ENCODE measurements at places on chromosomes 6 and 20. TPM values are rescaled to one million over a fixed set of nuclear protein-coding genes. Genes with fewer than 3 reads are reported as not detected.

The PTPRT gene
- not detected for total RNA-seq

The TINAG gene
- total RNA-seq: not detected

The CDH26 gene
- total RNA-seq: 0.09 TPM

The ADGRB3 gene
- total RNA-seq: not detected

The STMN3 gene
- 9.0 TPM for total RNA-seq

The MYO6 gene
- total RNA-seq: 9.4 TPM

The REM1 gene
- not detected for total RNA-seq

The ALDH8A1 gene
- 0.18 TPM for total RNA-seq

All from A549 treated with DMSO at 1 μM for 4 hours (cell line).